ENCODE measurements at places on chromosomes 3 and 15. TPM values are rescaled to one million over a fixed set of nuclear protein-coding genes. Genes with fewer than 3 reads are reported as not detected.

Gene CELF6
- total RNA-seq = not detected

Gene CNTN4
- total RNA-seq = not detected

Gene PTH1R
- 0.40 TPM for total RNA-seq

- DNase-seq = no peak
These were observed 142.7 kb downstream of the GADL1 start for GRCh38 chr3:30751610-30752299.

- DNase-seq = no peak
These were observed 202.8 kb upstream of the MRPL3 start for GRCh38 chr3:131705558-131706051.

- DNase-seq = no peak
These were observed 58.9 kb downstream of the EIF3J start for GRCh38 chr15:44595656-44596510.

DNA sequence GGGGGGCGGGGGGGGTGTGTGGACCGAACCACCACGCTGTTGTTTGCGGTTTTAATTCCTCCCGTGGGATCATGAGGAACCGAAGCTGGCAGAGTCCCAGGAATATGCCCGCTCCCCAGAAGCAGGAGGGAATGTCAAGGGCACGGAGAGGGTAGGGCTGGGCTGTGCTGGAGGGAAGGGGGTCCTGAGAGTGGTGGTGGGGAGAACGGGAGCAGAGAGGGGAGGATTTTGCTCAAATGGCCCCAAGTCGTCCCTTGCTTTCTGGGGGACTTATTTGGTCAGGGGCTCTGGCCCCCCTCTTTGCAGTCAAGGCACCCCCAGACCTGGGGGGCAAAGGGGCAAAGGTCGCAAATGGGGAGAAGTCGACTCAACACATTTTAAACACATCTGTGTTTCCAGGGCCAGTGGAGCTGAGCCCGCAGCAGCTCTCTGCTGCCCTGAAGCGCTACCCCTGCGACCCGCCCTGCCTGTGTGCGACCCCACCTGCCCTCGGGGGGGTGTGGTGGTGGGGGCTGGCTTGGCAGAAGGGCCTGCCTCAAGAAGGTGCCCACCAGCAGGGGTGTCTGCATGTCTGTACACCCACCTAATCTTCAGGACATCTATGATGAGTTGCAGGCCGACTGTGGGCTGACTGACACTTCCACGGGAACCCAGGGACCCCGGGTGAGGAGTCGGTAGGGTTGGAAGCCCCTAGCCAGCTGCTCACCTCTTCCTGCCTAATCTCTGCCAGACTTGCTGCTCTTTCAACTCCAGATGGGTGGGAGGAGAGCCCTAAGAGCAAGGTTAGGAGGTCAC lies 602 bp upstream of the ATP2B2 start:
- no peak for DNase-seq

GRCh38 chr3:152160350-152161011 lies 108.2 kb upstream of the MBNL1 start:
- no peak for DNase-seq

- DNase-seq = no peak
These were observed 261.2 kb upstream of the LRRFIP2 start for GRCh38 chr3:37435572-37435971.

- DNase-seq = no peak
These were observed 151.9 kb upstream of the LINGO1 start for GRCh38 chr15:77784361-77785292.

- no peak for DNase-seq
These were observed at the start of gene PSTPIP1 for GRCh38 chr15:76994971-76995945. PSTPIP1 (plus strand) TSS chr15:76995126; CDS start chr15:76995574, 448 bp downstream.

- DNase-seq = peak; percentile 79
These were observed 45.9 kb downstream of the HRH1 start for GRCh38 chr3:11199902-11200845.

GRCh38 chr3:112496366-112497067 lies 2.8 kb downstream of the BTLA start:
- no peak for DNase-seq

DNA sequence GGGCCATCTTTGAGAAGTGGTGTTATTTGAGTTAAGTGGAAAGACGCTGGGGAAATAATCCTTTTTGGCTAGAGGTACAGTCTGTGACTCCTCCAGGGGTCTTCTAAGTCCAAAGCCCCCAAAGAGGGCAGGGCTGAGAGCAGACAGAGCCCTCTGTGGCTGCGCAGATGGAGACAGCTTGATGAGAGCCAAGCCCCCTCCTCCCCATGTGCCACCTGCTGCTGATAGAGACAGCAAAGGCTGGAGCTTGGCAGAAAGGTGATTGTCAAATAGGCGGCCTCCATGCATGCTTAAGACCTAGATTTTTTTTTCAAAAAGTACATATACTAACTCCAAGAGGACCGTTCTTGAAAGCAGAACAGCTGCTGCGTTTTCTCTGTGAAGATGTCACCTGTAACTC lies 72.4 kb downstream of the CRYGS start:
- no peak for DNase-seq
